ENCODE measurements at places on chromosomes 11 and 22.

- DNase-seq = no peak
Measured at GRCh38 chr22:29703569-29704195, 16.1 kb upstream of the CABP7 start.

DNA sequence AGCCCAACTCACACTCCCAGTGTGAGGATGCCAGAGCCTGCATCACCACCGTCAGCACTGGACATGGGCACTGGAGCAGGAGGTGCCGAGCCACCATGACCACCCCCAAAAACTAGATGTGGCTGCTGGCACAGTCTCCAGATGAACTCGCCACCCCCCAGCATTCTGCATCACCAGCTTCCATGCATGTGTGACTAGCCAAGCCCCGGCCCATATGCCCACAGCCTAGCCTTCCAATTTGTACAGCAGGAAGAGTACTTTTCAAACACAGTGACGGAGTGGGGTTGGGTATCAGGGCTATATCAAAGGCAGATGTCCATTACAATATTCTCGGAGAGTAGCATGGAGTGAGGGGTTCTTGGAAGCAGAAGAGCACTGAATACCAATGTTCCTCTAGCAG, 62.9 kb downstream of the SMCO4 start:
- no peak for DNase-seq

DNA sequence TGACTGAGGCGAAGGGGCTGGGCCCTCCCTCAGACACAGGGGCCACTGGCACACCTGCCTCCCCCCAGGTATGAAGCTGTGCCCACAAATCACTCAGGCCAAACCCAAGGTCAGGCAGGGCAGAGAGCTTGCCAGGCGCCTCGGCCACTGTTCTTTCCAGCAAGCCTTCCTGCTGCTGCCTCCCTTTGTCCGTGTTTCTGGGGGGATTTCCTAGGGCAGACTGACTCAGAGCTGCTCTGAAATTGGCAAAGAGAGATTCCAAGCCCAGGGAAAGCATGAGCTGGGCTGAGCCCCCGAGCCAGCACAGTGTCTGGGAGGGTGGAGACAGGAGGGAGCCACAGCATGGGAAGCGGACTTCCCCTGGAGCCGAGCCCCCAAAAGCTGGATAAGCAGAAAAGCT, 33.2 kb downstream of the PPP2R1B start:
- peak; percentile 76 for DNase-seq

GRCh38 chr22:25142102-25142501, 57.6 kb upstream of the CRYBB3 start:
- DNase-seq = no peak

- no peak for DNase-seq
Measured at GRCh38 chr11:113082341-113082955, 121.2 kb downstream of the NCAM1 start.

DNA sequence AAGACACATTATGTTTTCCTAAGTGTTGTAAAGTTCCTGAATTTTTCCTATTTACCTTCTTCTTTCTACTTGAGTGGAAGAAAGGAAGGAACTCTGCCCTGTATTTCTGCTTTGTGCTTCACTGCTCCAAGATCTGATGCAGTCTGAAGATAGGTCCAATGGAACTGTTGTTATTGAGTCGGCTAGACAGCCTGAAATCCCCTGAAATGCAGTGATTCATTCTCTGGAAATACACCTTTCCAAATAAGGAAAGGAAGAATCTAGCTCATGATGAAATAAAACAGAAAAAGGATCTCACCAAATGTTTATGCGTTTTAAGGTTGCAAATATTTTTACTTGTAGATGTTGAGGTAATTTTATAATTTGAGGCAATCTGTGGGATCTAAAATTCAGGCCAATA, 322.8 kb downstream of the GUCY1A2 start:
- peak; percentile 33 for DNase-seq

DNA sequence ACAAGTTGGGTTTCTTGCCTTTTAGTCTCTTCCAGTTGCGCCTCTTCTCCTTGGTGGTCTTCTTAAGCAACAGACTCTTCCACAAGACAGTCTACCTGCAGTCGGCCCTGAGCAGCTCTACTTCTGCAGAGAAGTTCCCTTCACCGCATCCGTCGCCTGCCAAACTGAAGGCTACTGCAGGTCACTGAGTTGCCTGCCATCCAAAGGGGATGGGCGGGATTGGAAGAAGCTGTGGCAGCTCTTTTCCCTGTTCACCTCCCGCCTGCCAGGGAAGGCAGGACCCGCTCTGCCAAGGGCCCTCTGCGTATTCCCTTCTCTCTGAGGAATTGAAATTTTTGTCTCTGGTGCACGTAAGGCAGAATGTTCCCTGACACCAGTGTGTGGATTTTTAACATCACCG, 9.2 kb upstream of the STT3A start:
- DNase-seq = no peak

DNA sequence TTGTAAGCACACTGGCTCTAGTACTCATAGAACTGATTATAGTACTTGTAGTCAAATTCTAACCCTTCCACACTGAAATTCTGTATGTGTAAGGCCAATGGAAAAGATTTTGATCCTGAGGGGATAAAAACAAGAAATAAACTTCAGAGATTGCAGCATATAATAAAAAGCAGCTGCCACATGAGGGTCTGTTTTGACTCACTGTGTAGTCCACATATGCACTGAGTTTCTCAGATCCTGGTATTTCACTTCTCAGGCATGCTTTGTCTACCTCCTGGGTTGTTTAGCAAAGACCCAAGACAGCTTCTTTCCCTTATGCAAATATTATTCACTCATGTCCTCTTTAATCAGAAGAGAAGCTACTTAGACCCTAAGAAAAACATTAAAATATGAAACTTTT, 71.1 kb upstream of the SLC5A12 start:
- no peak for DNase-seq

GRCh38 chr11:126437731-126438130, 82.2 kb downstream of the ST3GAL4 start:
- DNase-seq = no peak

- DNase-seq = no peak
Measured at GRCh38 chr11:6554828-6555706, 48.3 kb downstream of the RRP8 start.

DNA sequence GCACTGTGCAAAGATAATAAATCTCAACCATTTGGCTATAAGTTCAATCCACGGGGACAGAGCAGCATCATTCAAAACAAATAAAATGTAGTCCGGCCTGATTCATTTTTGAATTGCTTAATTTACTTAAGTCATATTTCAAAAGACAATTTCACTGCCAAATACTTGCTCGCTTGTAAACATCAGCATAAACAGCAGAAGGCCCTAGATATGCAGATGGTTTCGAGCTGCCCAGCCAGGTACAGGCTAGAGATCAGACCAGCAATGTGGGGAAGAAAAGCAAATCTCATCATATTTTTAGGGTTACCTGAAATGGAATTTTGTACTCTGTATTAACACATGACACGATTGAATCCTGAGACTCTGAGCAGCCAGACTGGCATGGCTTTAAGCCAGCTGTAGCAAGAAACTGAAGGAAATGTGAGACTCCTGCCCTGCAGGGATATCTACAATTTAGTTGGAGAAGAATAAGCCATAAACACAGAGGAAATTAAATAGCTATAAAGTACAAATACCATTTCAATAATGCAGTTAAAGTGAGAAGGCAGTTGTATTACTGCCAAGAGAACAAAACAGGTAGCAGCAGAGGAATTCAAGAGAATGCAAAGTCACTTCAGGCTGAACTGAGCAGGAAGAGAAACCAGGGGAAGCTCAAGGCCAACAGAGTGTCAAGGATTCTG, 440.3 kb downstream of the ETS1 start:
- no peak for DNase-seq

GRCh38 chr11:15933886-15934625, 422.3 kb downstream of the SOX6 start:
- no peak for DNase-seq

DNA sequence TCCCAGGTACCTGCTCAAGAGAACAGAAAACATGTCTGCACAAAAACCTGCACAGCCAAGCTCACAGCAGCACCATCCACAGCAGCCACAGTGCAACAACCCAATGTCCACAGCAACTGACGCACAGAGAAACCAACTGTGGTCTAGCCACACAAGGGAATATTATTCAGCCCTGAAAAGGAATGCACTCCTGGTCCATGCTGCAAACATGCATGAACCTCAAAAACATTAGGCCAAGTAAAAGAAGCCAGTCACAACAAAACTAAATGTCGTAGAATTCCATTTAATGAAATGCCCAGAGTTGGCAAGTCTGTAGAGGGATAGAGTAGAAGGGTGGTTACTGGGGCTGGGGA, 60.6 kb downstream of the MYEOV start:
- no peak for DNase-seq

DNA sequence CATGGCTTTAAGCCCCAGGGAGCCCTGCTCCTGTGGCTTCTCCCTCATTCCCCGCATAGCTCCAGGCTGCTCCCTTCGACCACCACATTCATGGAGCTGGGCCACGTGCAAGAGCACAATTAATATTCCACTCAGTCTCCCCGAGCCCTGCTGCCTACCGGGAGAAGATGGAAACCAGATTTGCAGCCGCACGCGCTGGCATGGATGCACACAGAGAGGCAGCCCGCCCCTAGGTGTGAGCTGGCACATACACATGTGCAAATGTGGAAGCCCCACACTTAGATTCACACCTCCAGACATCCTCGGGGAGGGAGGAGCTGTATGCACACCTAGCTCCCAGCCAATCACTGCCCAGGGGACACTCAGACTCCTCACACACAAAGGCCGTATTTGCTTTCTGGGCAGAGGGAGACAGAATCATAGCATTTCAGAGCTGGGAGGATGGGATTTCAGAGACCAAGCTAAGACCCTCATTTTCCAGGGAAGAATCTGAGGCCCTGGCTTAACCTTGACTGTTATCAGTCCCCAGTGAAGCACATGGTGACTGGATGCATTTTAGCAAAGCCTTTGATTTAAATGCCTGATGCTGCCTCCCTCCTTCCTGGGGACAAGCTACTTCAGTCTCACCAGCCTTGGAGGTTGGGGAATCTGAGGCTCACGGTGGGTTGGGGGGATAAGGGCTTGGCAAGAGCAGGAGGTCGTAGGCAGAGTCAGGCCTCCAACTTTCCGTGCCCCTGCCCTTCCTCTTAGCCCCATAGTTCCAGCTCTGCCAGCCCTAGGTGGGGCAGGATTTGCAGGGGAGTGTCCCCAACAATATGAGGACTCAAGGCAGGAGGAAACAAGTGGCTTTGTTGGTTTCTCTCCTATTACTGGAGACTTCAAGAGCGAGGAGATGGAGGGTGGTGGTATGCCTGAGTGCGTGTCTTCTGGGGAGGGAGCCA, 5.3 kb upstream of the CREB3L1 start:
- DNase-seq = no peak

- DNase-seq = no peak
Measured at GRCh38 chr11:115269191-115269950, 234.8 kb downstream of the CADM1 start.

DNA sequence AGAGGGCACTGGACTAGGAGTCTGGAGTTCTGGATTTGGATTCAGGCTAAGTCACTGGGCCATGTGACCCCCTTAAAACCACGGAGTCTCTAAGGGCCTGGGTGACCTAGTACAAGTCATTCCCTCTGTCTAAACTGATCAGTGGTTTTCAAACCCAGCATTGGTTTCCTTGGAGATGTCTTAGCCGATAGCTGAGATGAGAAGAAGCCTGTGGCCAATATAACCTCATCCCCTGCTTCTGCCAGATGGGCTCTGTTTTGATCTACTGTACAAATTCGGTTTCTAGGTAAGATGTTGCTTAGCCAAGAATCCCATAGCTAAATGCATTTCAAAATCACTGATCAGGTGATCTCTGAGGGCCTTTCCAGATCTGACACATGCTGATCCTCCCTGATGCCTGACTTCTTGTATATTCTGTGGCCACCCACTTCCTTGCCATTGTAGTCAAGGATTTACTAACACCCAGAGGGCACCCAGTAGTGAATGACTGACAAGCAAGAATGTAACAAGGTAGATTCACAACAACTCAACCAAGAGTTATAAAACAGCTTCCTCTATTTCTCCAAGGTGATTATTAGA, 53.1 kb downstream of the GALNT18 start:
- no peak for DNase-seq

GRCh38 chr11:99682646-99683045, 661.9 kb downstream of the CNTN5 start:
- no peak for DNase-seq

- DNase-seq = no peak
Measured at GRCh38 chr22:50606165-50606945, 5.8 kb downstream of the MAPK8IP2 start.

- DNase-seq = no peak
Measured at GRCh38 chr22:24563246-24563645, 7.4 kb downstream of the SNRPD3 start.

DNA sequence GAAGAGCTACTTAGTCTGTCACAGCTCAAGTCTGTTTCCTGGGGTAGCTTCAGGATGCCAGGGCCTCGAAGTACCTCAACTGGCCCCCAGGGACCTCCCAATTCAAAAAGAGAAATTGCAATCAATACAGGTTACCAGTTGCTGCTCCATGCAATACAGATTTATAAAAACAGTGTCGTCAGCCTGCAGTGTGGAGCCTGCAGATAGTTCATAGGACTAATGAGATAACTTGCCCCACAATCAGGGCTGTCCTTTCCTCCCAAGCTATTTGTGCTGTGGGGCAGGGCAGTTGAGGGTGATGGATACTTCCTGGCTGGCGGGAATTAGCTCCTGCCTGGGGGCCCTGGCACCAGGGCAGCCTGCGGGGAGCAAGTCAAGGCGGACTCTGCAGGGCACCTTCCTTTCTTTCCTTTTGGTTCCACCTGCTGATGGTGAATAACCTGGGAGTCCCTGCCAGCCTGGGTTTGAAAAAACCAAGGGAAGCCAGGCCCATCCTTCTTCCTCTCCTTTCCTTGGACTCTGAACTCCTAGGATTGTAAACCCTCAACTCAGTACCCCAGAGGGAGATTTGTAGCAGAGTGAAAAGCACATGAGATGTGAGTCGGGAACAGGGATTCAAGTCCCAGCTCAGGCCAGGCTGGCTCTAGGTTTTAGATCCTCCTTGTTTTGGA, 216.6 kb downstream of the CEP164 start:
- no peak for DNase-seq

GRCh38 chr22:40361100-40361499, 9.3 kb upstream of the SGSM3 start:
- DNase-seq = no peak

DNA sequence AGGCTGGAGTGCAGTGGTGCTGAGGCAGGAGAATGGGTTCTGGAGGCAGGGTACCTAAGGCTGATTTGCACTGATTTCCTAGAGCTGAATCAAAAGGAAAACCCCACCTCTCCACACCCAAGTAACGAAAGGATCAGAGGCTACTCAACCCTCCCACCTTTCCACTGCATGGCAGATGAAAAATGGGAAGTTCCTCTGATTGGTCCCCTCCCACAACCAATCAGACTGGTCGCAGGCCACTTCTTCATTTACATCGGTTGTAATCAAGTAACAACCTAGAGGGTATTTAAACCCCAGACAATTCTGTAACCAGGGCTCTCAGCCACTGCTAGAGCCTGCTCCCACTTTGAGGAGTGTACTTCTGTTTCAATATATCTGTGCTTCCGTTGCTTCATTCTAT, 18.6 kb upstream of the PARVB start:
- DNase-seq = no peak

DNA sequence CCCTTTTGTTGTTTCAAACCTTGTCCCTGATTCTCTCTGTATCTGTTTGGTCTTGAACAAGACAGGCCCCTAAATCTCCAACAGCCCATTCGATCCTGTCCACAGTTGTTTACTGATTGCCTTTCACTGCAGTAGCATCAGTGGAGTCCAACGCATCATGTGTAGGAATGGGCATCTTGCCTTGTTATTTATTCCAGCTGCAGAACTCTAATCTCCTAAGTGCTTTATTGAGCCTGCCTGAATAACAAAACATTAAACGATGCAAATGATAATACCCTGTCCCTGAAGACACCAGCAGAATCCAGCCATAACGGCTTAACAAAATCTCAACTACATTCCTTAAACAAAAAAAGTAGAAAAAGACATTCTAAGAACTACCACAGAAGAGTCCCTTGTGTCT, 50.1 kb downstream of the SLC35F2 start:
- no peak for DNase-seq

GRCh38 chr22:20584872-20585638, 77.6 kb downstream of the MED15 start:
- DNase-seq = no peak

Data from amniotic stem cell (primary cell).